ENCODE measurements at places on chromosomes 3 and 15.

GRCh38 chr3:45599424-45599886 lies 4.9 kb downstream of the LIMD1 start:
- no peak for DNase-seq

- no peak for DNase-seq
Observed at GRCh38 chr3:180932819-180933218, 20.3 kb downstream of the FXR1 start.

DNA sequence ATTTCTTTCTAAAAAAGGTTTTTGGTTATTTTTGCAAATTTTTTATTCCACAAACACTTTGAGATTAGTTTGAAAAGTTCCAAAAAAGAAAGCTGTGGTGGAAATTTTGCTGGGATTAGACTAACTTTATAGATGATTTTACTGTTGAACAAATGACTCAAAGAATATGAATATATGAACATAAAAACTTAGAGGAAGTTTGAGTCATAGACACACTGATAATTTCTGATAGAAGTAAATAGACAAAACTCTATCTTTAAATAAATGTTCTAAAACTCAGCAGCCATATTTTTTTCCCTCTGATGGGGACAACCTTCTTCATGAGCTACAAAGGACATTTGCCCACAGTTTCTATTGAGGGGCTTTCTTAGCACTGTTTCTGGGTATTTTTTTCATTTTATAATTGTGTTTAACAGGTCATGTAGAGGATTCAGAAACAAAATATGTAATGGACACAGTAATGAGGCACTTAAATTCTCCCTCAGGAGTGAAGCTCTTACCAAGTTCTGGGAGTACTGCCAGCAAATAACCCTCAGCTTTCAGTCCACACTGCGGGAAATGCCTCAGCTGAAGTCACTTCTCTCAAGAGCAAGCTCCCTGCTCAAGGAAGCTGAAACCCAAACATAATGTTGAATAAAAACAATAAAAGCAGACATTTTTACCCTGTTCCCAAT lies 157.6 kb downstream of the NFKBIZ start:
- peak; percentile 94 for DNase-seq

GRCh38 chr3:193389335-193389734 lies 10.8 kb upstream of the ATP13A5 start:
- DNase-seq = no peak

GRCh38 chr15:62618432-62618831 lies 424.1 kb upstream of the TPM1 start:
- peak; percentile 93 for DNase-seq

All from fibroblast of lung (primary cell).